ENCODE measurements at places on chromosomes 3 and 15.

- no peak for DNase-seq
These were observed 28.7 kb downstream of the GPR171 start for GRCh38 chr3:151174351-151174750.

DNA sequence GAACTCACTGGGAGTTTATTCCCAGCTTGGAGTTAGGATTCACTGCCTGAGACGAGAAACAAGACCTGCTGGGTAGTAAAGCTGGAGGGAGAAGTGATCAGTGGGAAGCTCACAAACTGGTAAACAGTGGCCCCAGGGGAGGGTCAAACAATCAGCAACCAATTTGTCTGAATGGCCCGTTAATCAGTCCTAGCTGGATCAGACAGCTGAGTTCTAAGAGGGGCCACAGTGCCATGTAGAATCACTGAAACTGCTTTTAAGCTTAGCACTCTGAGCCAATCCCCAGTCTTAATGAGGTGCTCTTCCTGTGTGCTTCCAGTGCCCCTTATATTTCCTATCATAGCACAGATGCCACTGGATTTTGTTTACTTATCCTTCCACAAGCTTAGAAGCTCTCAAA is 591.7 kb downstream of the RSL24D1 start:
- DNase-seq = no peak

GRCh38 chr15:42955518-42955917 is 34.9 kb upstream of the TTBK2 start:
- peak; percentile 29 for DNase-seq

GRCh38 chr15:81957698-81958097 is 88.1 kb downstream of the MEX3B start:
- DNase-seq = no peak

DNA sequence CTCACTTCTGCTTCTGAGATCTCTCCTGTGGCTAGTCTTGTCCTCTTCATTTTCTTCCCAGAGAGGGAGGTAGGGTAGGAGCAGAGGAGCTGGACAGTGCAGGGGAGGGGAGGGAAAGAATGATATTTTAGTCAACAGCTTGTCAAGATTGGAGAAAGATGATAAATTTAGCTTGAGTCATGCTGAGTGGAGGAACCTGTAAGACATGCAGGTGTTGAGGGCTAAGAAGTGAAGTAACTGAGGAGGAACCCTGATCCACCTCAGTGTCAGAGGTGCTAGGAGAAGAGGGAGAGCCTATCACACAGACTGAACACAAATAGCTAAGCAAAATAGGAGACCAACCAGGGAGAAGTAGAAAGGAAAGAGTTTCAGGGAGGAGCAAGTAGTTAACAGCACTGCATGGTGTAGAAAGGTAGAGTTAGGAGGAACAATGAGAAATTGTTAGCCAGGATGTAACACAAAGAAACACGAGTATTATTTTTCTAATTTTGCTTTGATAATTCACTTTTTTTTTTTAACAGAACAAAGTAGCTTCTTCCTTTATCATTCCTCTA is 108.2 kb upstream of the CHRM5 start:
- no peak for DNase-seq

DNA sequence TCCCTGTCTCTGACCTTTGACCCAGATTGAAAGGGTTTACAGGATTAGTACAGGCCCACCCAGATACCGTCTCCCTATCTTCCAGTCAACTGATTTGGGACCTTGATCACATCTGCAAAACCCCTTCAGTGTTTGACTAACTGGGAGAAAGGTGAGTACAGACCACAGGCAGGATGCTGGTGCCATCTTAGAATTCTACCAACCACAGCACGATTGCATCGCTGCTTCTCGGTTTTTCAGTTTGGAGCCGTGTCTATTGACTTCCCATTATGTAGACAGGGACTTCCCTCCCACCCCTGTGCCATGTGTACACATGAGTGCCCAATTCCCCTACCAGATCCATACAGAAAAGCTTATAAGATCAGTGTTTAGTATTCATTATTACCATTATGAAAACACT is 6.6 kb upstream of the KLF13 start:
- DNase-seq = no peak

Data from AG09309 (cell line).